NCI-H460 (cell line): ENCODE measurements at places on chromosomes 6 and 20.

DNA sequence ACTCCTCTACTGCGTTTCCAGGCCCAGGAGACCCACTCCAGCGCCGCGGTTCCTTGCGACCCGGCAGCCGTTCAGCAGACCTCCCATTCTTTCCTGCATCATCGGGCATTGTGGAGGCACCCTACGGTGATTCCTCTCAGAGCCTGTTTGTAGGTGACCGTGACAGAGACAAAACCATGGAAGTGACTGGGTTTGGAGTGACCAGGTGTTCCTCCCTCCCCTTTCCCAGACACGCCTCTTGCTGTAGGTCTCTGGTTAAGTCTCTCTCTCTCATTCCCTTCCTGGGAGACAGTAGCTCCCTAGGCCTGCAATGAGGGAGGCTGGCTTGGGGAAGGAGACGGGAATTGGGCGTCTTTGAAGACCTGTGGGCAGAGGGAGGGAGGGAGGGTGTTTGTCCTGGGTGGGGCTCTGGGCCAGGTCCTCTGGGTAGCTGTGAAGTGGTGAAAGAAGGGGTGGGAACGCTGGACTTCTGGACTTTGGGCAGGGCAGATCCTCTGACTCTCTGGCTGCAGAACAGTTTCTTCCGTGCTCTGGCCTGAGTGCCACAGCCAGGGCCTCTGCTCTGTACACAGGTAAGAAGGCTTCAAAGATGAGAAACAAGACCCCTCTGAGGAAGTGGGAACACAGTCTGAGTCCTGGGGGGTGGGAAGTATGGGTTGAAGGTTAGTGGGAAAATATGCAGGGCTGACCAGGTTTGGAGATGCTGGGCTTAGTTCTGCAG, 763 bp downstream of the KLC4 start:
- no peak for DNase-seq

DNA sequence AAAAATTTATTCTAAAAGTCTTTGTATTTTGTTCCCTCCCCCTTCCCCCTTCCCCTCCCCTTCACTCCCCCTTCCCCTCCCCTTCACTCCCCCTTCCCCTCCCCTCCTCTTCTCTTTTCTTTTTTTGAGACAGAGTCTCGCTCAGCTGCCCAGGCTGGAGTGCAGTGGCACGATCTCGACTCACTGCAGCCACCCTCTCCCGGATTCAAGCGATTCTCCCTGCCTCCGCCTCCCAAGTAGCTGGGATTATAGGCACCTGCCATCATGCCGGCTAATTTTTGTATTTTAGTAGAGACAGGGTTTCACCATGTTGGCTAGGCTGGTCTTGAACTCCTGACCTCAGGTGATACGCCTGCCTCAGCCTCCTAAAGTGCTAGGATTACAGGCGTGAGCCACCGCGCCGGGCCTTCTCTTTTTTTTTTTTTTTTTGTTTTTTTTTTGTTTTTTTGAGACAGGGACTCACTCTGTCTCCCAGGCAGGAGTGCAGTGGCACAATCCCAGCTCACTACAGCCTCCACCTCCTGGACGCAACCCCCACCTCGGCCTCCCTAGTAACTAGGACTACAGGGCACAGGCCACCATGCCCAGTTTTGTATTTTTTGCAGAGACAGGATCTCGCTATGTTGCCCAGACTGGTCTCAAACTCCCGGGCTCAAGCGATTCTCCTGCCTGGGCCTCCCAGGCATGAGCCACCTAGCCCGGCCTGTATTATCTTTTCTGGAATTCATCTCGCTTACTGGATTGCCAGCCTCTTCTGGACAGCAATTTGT, 1.1 kb upstream of the AFG1L start:
- DNase-seq: no peak

- DNase-seq: no peak
Observed at GRCh38 chr6:167448378-167448777, 123.5 kb downstream of the TTLL2 start.

DNA sequence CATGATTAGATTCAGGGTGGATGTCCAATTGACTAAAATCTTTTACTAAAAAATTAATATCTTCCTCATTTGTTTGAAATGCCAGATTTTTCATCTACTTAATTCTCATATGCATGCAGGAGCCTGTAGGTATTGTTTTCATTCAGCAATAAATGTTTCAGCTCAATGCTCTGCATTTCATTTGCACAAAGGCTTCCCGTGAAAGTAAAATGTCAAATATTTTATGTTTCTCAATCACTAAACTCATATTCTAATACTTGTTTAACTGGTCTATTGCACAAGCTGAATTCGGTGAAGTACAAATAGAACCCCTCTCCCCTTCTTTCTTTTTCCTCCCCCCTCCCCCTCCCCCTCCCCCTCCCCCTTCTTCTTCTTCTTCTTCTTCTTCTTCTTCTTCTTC, 175.9 kb downstream of the MCHR2 start:
- no peak for DNase-seq

- no peak for DNase-seq
Observed at GRCh38 chr6:148557796-148558321, 189.0 kb upstream of the UST start.

GRCh38 chr20:45095805-45096238, 5.1 kb downstream of the KCNS1 start:
- DNase-seq: peak; percentile 54

DNA sequence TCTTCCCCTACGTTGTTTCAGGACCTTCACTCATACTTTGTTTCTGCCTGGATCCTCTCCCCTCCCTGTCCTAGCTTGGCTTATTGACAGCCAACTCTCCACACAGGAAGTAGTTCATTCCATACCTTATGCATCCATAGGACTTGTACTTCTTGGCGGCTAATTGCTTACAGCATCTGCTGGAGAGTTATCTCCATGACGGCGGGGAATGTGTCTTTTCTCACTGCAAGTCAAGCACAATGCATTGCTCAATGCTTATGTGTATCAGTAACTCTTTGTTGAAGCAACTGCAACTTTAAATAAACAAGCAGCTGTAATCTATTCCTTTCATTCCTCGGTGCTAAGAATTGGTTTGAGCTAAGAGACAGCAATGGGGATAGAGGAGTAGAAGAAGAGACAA, 551.3 kb upstream of the EPHA7 start:
- DNase-seq: no peak

- DNase-seq: no peak
Observed at GRCh38 chr20:652615-653109, 338 bp downstream of the SRXN1 start.
